ENCODE measurements at places on chromosomes 4 and X. TPM values are rescaled to one million over a fixed set of nuclear protein-coding genes. Genes with fewer than 3 reads are reported as not detected.

The CCDC158 gene
- not detected for total RNA-seq

DNA sequence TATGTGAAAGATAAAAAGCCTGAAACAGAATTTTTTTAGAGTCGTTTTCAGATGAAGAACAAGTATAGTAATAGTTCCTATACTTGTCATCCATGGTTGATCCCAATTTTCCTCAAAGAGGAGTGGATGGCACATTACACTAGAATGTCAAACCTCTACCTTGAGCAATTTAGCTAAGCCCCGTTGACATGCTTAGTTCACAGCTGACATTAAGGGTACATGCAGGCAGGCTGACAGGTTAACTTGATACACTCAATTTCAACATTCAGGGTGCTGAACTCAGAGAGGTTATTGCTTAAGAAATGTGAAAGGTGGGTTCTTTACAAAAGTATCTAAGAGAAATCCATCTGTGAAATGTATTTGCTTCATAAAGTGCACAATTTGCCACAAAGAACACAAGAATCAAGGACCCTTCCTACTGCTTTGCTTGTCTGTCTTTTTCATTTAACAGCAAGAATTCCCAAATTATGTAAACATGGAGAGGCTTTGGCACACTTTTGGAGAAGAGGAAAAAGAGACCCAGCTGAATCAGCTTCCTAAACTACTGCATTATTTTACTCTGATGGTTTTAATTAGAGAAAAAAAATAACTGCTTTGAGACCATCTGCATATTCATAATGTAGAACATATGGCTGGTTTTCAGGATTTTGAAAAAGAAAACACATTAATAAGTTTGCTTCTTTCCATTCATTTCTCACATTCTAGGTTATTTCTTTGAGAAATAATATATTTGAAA, 122.5 kb upstream of the DDIT4L start:
- no peak for DNase-seq
- H3K36me3 ChIP-seq: no peaks in the 10 kb centered on the region
- no peaks in the 10 kb centered on the region for H3K27me3 ChIP-seq
- H3K4me3 ChIP-seq: no peak overlapping the region
- H3K4me1 ChIP-seq: peaks cover 2% of the 10 kb centered on the region
- no peak overlapping the region for H3K27ac ChIP-seq

DNA sequence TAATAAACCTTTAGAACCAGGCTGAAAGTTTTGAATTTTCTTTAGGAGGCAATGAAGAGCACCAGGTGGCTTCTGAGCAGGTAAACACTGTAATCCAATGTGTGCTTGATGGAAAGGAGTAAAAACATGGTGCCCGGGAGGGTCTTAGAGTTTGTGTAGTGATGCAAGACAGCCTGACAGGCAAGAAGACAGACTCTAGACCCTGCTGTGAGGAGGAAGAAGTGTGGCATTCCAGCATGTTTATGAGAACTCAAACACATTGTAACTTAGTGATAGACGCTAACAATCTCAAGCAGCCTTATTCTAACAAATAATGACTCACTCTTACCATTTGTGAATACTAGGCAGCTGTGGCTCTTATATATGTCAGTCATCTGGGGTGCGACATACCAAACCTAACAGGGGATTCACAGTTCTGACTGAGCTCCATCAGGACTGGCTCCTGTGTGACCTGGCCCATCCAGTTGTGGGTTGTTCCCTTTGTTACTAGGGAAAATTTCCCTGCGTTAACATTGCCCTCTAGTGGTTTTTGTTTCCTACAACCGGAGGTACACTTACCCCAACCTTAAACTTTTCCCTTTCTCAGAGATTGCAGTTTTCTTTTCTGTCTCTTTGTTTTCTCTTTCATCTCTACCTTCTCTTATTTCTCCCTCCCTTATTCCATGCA, 53.8 kb downstream of the VSIG4 start:
- H3K27ac ChIP-seq: no peak overlapping the region
- H3K4me1 ChIP-seq: no peaks in the 10 kb centered on the region
- H3K4me3 ChIP-seq: no peak overlapping the region
- H3K36me3 ChIP-seq: no peaks in the 10 kb centered on the region
- no peak for DNase-seq

- peaks cover 15% of the 10 kb centered on the region for H3K36me3 ChIP-seq
- no peak overlapping the region for H3K4me3 ChIP-seq
- H3K4me1 ChIP-seq: no peaks in the 10 kb centered on the region
- H3K27ac ChIP-seq: no peak overlapping the region
- no peaks in the 10 kb centered on the region for H3K27me3 ChIP-seq
Observed at GRCh38 chr4:147933316-147933715, 201.4 kb downstream of the ARHGAP10 start.

DNA sequence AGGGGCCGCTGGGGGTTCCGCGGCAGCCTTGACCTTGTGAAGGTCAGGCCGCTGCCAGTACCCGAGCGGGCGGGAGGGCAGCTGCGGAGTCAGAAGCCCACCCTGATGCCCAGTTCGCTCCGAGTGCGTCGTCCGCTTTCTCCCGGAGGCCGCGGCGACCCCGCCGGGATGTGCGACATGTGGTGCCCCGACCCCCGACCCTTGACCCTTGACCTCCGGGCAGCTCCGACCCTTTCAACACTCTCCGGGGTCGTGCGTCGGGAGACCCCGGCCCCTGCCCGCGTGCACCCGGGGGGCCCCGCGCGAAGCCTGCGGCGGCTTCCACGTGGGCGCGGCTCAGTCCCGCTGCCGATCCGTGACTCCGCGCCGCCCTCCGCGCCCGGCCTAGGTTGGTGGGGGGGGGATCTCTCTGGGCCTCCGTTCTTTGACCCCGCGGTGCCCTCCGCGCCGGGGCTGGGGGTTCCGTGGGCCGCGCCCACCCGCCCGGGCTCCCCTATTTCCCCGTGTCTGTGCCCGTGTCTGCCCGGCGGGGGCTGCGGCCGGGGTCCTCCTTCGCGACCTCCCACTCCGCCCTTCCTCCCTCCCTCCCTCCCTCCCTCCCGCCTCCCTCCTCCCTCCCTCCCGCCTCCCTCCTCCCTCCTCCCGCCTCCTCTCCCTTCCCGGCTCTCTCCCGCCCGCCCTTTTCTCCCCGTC, 609 bp upstream of the SLC25A6 start:
- H3K4me1 ChIP-seq: peaks cover 30% of the 10 kb centered on the region
- peaks cover 30% of the 10 kb centered on the region for H3K36me3 ChIP-seq
- H3K27me3 ChIP-seq: no peaks in the 10 kb centered on the region
- peak overlapping the region; percentile 93 for H3K4me3 ChIP-seq

- DNase-seq: no peak
- H3K4me1 ChIP-seq: no peaks in the 10 kb centered on the region
- no peak overlapping the region for H3K27ac ChIP-seq
- no peak overlapping the region for H3K4me3 ChIP-seq
- H3K27me3 ChIP-seq: no peaks in the 10 kb centered on the region
Observed at GRCh38 chrX:82163701-82164100, 961.8 kb downstream of the SH3BGRL start.

GRCh38 chrX:43741843-43742573, 85.9 kb downstream of the MAOA start:
- DNase-seq: no peak
- no peaks in the 10 kb centered on the region for H3K27me3 ChIP-seq
- H3K4me1 ChIP-seq: peaks cover 4% of the 10 kb centered on the region
- H3K36me3 ChIP-seq: no peaks in the 10 kb centered on the region
- no peak overlapping the region for H3K4me3 ChIP-seq

GRCh38 chrX:103418811-103419340, 42.5 kb downstream of the BEX3 start:
- H3K4me3 ChIP-seq: no peak overlapping the region
- no peaks in the 10 kb centered on the region for H3K4me1 ChIP-seq
- H3K27me3 ChIP-seq: no peaks in the 10 kb centered on the region
- DNase-seq: no peak
- H3K27ac ChIP-seq: no peak overlapping the region

DNA sequence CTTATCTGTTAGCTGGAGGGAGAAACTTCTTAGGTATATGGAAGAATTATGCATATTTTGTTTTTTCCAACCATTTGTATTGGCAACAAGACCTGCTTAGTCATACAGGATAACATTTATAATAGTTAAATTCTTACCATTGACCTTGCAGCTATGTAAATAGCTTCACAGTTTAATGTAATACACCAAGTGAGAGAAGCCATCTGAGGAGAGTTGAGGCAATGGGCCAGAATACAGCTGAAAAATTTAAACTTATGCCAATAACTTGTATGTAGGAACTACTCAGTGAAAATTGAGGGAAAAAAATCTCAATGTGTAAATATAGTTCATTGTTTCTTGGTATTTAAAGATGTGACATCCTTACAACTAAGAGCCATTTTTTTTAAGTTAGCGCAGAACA, 273.5 kb downstream of the DACH2 start:
- DNase-seq: no peak
- H3K4me3 ChIP-seq: no peak overlapping the region
- H3K36me3 ChIP-seq: peaks cover 4% of the 10 kb centered on the region
- no peak overlapping the region for H3K27ac ChIP-seq

DNA sequence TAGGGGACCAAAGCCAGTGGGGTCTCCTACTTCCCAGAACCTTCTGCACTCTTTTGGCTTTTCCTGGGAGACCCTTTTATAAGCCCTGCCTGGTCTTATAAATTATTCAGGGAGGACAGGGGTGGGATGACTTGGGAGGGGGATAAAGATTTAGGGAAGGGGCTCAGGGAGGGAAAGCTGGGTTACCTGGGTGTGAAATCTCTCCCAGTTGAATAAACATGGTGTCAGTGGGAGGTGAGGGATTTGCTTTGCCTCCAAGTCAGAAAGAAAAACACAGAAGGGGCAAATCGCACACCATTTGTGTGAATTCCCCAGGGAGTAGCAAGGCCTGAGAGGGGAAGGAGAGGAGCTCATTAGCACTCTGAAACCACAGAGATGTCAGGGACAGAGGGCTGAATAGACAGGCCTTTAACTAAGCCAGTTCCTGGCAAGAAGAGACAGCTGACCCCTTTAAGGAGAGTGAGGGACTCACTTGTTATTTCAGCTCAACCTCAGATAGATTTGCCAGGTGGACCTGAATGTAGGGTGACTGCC, at the start of gene RIPPLY1:
RIPPLY1 (minus strand) TSS at position 51 of the 534 bp plus-strand sequence. CDS start 54 bp downstream, outside the sequence.
- no peak within 1 kb of the TSS for H3K27ac ChIP-seq
- H3K36me3 ChIP-seq: no peaks in the 10 kb centered on the region
- no peak for DNase-seq
- no peak within 1 kb of the TSS for H3K4me3 ChIP-seq
- peaks cover 14% of the 10 kb centered on the region for H3K4me1 ChIP-seq

DNA sequence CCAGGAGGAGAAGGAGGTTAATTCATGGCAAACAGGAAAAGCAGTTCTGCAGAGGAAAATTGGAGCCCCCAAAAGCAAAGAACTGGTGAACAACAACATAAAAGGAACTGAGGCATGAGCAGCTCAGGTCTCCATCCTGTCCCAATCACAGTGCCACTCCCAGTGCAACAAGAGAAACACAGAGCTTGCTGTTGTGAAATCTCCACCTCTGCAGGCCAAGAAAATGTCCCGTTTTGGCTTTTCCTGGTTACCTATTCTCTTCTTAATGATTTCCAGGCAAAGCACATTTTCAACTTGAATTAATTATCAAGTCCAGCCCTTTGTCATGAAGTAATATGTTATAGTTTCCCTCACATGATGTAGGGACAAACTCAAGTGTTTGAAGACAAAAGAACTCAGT, 778 bp downstream of the C1QTNF7 start:
- no peaks in the 10 kb centered on the region for H3K36me3 ChIP-seq
- peaks cover under 1% of the 10 kb centered on the region for H3K27me3 ChIP-seq
- H3K4me3 ChIP-seq: no peak overlapping the region
- DNase-seq: no peak

Measured in mesothelial cell of epicardium (in vitro differentiated cells).